Activated T-helper 9 cell treated with anti-CD3 and anti-CD28 coated beads, Interleukin-2, amount 50 U/mL, for 16 hours (primary cell): ENCODE measurements at places on chromosomes 5 and 9.

GRCh38 chr9:82353631-82354278 lies 365.2 kb downstream of the SPATA31D1 start:
- no peak for DNase-seq

- no peak for DNase-seq
Observed at GRCh38 chr5:83099001-83099400, 21.7 kb downstream of the XRCC4 start.

GRCh38 chr5:3943859-3944258 lies 348.2 kb downstream of the IRX1 start:
- no peak for DNase-seq

- DNase-seq: no peak
Observed at GRCh38 chr5:69024241-69024651, 69.6 kb upstream of the SLC30A5 start.

DNA sequence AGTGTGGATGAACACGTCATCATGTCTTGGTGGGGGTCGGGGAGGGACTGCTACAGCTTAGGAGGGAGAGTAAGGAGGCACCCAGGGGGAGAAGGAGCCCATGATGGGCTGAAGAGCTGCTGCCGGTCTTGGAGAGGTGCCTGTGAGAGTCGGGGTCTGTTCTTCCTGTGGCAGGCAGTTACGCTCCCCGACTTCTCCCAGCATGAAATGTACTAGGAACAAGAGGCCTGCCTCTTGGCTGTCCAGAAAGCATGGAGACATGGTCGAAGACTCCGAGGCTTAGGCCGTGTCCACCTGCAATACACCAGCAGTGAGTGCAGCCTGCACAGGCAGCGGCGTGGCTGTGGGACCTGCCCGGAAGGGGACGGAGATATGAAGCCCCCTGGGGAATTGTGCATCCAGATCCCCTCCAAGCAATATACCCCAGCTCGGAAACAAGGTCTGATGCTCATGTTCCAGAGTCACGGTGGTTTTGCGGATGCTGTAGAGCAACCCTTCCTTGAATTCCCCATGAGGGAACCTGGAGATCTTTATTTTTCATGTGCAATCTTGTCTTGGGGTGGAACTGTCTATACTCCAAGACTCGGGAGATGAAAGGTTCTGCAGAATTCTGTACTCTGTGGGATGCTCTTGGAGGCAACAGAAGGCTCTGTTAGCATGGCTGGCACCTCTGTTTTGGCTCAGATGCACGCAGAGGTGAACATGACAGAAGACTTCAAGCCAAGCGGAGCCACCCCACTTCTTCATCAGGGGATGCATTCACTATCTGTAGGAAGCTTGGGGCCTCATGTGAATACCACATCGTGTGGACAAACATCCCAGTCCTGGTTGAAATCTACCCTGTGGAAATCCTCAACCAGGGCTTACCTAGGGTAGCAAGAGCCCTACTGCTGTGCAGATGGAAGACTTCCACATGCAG lies 374.9 kb upstream of the IRX4 start:
- no peak for DNase-seq

DNA sequence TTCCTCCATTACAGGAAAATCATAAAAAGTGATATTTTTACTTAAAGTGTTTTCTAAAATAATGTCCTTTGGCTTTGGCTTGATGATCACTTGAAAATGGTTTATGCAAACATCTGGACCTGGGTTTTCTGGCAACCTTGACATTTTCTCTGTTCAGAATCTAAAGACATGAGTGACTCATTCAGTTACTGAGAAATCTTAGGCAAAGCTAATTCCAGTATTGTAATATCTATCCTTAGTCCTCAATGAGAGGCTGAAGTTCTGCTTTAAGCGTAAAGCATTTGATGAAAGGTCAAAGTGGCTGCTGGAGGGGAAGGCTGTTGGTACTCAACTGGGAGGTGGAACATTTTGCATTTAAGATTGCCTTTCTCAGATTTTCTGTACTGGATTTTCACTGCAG lies 2.3 kb downstream of the MAN2A1 start:
- no peak for DNase-seq

DNA sequence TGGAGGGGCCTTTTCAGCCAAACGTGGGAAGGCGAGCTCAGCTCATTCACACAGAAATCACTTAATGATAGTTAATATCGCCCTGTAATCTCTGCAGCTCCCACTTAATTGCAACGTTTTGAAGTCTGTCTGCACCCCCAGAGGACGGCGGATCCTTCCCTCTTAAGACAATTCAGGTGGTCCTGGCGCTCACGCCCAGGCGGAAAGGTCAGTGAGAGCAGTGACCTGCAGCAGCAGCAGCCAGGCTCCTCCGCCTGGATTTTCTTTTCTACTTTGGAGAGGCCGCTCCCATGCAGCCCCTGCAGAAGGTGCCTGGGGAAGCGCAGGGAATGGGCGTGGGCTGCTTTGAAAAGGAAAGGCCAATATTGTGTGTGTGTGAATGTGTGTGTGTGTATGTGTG lies 400.9 kb upstream of the IRX1 start:
- DNase-seq: no peak

DNA sequence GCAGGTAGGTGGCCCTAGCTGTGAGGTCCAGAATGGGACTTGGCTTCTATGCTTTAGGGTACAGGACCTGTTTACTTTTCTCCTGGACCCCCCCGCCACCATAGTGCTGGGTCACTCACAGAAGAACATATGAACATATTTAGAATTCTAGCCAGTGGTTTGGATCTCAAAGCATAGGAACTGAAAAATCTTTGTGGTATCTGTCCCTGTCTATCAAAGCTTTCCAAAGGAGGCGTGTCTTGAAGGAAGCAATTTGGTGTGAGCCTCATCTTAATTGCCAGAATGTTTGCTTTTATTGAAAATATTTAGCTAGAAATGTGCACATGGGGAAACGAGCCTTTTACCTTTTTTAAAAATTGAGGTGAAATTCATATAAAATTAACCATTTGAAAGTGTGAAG lies 6.2 kb downstream of the PHF2 start:
- no peak for DNase-seq
